ENCODE measurements at places on chromosomes 3 and 15. TPM values are rescaled to one million over a fixed set of nuclear protein-coding genes. Genes with fewer than 3 reads are reported as not detected.

CHST13 gene
- 0.39 TPM for total RNA-seq

MAGEF1 gene
- total RNA-seq, result 41.2 TPM

ITGB5 gene
- total RNA-seq, result 33.4 TPM

TMEM108 gene
- total RNA-seq, result 31.4 TPM

CATSPER2 gene
- 48.7 TPM for total RNA-seq

ANKRD63 gene
- 1.00 TPM for total RNA-seq

MKRN3 gene
- 4.9 TPM for total RNA-seq

PRR20G gene
- not detected for total RNA-seq

LRTM1 gene
- not detected for total RNA-seq

RTP3 gene
- not detected for total RNA-seq

USP4 gene
- 94.0 TPM for total RNA-seq

FANCD2OS gene
- total RNA-seq, result not detected
